ENCODE measurements at places on chromosomes 2 and 18.

- no peak for DNase-seq
Measured at GRCh38 chr2:49226360-49226759, 72.0 kb upstream of the FSHR start.

- no peak for DNase-seq
Measured at GRCh38 chr18:57397440-57398132, 37.6 kb upstream of the ONECUT2 start.

- DNase-seq, result no peak
Measured at GRCh38 chr2:143698888-143699570, 569.8 kb downstream of the ARHGAP15 start.

DNA sequence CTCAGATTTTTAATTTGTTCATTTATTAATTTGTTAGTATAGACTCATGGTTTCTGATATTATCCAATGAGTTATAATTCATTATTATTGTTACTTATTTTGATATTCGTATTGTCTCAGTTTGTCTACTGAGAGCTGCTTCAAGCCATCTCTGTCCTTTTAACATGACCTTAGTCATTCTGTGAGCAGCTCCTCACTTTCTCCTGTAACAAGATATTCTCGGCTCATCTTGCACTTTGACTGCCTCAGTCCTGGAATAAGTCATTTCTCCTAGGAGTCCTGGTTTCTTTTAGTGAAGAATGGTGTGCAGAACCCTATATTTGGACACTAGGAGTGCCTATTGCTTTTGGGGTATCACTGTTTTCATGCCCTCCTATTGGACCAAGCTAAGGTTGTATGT lies 13.2 kb downstream of the ASB1 start:
- no peak for DNase-seq

DNA sequence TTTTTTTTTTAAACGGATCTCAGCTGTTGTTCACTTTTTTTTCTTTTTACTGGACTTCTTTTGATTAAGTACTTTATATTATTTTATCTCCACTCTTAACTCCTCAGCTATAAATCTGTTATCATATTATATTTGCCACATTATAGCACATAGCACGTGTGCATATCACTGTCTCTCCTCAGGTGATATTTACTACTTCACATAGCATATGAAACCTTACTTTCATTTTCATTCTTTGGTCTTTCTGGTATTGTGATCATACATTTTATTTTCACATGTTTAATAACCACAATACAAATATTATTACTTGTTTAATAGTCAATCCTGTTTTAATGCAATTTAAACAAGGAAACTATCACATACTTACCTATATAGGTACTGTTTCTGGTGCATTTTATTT lies 993.1 kb upstream of the TMEFF2 start:
- no peak for DNase-seq

DNA sequence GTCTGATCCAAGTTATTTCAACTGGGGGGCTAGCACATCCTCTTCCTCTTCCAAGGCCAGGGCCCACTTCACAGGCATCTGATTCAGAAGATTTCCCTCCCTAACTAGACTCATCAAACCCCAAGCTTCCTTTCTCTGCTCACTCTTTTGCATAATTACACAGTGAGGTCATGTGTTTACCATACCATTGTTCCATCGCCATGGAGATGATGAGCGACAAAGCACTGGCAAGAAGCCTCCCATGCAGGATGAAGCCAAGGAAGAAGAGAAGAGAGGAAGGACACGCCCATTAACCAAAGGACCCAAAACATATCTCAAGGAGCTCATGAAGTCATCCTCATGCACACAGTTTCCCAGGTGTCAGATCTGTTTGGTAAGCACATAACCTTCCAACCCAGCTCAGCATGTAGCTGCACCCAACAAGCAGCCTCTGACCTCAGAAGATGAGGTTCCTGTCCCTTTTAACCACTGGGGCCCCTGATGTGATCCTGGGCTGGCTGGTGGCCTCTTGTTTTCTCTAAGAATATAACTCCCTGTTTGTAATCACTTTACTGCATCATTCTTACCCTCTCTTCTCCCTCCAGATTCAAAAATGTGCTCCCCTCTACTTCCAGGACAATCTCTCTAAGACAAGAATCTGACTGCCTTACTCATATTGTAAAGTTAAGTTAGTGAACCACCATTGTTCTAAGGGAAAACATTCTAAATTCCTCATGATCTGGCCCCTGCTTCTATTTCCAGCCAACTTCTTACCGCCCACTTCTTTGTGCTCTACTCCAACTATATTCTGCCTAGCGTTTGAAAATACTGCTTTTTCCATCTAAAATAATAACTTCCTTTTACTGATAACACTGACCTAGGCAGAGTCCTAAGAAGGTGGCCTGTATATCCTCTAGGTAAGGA lies 190.1 kb downstream of the TTC32 start:
- no peak for DNase-seq

GRCh38 chr18:47628893-47629292 lies 301.6 kb downstream of the SMAD2 start:
- no peak for DNase-seq

- no peak for DNase-seq
Measured at GRCh38 chr2:133733901-133734255, 165.6 kb upstream of the NCKAP5 start.

DNA sequence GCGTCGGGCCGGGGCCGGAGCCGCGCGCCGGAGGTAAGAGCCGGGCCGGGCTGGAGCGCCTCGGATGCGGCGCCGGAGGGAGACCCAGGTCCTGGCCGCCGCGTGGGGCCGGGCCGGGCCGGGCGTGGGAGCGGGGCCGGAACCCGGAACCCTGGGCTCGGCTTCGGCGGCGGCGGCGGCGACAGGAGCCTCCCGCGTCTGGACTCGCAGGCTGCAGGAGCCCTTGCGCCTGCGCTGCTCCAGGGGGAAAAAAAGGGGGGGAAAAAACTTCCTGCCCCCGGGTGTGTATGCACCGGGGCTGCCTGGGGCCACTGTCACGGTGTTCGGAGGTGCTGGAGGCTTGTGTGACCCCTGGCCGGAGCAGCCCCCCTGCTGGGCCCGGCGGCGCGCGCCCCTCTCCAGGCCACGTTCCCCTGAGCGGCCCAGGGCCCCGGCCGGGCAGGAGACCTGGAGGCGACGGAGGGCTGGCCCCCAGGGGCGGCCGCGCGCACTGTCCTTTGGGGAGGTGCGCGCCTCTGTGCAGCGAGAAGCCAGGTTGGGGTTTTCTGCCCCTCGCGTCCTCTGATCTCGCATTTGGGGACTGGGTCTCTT lies 864 bp downstream of the KLHL29 start:
- no peak for DNase-seq

DNA sequence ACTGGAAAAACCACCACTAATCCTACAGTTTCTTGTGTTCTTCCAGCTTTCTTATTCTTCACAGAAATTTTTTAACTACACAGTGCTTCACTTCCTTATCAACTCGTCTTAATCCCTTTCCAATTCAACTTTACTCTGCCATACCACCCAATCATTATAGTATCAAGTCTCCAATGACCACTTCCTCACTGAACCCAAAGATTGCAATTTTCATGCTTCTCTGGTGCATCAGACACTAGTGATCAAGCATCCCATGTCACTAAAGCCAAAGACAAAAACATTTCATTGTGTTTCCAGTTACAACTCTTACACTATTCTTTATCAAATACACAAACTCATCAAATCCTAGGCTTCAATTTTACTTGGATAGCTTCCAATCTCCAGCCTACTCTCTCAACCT lies 9.5 kb downstream of the CHAC2 start:
- DNase-seq, result no peak

- DNase-seq, result no peak
Measured at GRCh38 chr18:50819027-50819727, 639 bp downstream of the MRO start.

GRCh38 chr2:240302933-240303595 lies 132.4 kb upstream of the GPC1 start:
- DNase-seq, result no peak

DNA sequence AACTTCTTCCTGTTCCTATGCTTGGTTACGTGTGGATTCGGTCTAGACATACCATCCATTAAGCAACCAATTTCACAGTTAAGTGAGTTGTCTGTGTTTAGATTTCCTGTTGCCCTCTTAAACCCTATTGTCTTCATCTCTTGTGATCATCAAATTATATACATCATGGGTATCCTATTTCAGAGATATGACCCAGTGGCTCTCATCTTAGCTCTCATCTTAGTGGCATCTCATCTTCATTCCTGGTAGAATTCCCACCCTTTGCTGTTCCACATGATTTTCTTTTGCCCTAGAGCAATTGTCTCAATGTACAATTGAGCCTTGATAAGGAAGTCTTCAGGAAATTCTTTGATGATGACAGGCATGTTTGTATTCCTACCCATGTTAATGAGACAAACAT lies 29.4 kb upstream of the FN1 start:
- no peak for DNase-seq

GRCh38 chr2:223641082-223641481 lies 38.9 kb upstream of the SCG2 start:
- DNase-seq, result no peak
